ENCODE measurements at places on chromosomes 1 and 21. TPM values are rescaled to one million over a fixed set of nuclear protein-coding genes. Genes with fewer than 3 reads are reported as not detected.

Gene UBE2U
- not detected for total RNA-seq

Gene KIF2C
- total RNA-seq: 130 TPM

Gene H6PD
- 15.2 TPM for total RNA-seq

Gene LCE1A
- total RNA-seq: not detected

DNA sequence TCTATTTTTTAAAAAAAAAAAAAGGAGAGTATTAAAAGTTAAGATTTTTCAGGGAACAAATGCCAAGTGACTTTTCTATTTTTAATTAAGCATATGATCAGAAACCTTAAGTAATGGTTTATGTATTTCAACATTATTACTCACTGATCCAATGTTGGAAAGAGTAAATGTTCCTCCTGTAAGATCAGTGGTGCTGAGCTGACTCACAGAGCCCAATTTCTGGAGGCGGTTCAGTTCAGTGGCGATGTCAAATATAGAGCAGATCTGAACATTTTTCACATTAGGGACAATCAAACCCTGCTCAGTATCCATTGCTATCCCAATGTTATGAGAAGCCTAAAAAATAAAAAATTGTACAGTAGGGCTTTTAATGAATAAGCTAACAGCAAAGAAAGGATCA is 28.2 kb upstream of the LRRC39 start:
- no peak for DNase-seq
- peaks cover 28% of the 10 kb centered on the region for H3K36me3 ChIP-seq
- H3K27ac ChIP-seq: no peak overlapping the region
- H3K4me3 ChIP-seq: no peak overlapping the region
- no peaks in the 10 kb centered on the region for H3K4me1 ChIP-seq

DNA sequence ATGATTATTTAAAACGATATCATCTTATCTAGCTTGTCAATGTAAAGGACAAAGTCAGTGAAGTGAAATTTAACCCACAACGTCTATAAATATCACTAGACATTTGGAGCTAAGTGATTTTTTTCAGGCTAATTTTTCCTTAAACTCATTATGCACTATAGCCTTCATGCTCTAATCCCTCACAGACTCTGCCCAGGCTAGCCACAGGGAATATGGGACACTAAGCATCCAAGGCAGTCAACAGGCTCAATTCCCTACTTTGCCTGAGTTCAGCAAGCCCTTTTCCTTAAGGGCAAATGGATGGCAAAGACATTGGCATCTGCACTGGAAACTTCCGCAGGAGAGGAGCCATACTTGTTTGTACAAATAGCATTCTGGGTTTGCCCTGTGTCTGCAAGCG is 577.0 kb downstream of the LMO4 start:
- no peak for DNase-seq
- H3K4me3 ChIP-seq: no peak overlapping the region
- H3K27me3 ChIP-seq: no peaks in the 10 kb centered on the region
- H3K4me1 ChIP-seq: peaks cover 11% of the 10 kb centered on the region

- peaks cover 6% of the 10 kb centered on the region for H3K4me1 ChIP-seq
- H3K36me3 ChIP-seq: no peaks in the 10 kb centered on the region
- DNase-seq: no peak
- no peak overlapping the region for H3K27ac ChIP-seq
- H3K27me3 ChIP-seq: no peaks in the 10 kb centered on the region
- H3K4me3 ChIP-seq: no peak overlapping the region
Observed at GRCh38 chr1:12778907-12779306, 5.4 kb downstream of the PRAMEF12 start.

- DNase-seq: no peak
- peaks cover 19% of the 10 kb centered on the region for H3K36me3 ChIP-seq
- no peaks in the 10 kb centered on the region for H3K27me3 ChIP-seq
- H3K4me3 ChIP-seq: no peak overlapping the region
Observed at GRCh38 chr21:25967181-25967900, 203.2 kb downstream of the APP start.

GRCh38 chr1:110627764-110628163 is 21.6 kb upstream of the KCNA2 start:
- H3K4me1 ChIP-seq: no peaks in the 10 kb centered on the region
- DNase-seq: no peak
- H3K27ac ChIP-seq: no peak overlapping the region
- peaks cover 23% of the 10 kb centered on the region for H3K27me3 ChIP-seq
- H3K36me3 ChIP-seq: no peaks in the 10 kb centered on the region

DNA sequence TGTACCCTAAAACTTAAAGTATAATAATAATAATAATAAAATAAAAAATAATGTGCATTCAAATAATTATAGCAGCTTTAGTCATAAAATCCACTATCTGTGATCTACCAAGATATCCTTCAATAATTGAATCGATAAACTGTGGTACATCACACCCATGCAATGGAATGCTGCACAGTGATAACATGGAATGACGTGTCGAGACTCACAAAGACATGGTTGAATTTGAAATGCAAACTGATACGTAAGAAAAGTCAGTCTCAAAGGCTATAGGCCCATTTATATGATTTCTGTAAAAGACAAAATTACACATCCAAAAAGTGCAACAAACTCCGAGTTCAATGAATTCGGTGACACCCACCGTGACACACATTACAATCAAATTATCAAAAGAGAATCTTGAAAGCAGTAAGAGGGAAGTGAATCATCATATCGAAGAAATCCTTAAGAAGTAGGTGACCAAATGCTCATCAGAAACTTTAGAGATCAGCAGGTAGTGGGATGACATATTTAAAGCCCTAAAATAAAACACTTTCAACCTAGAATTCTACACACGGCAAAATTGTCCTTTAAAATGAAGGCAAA is 5.2 kb upstream of the SPRR2E start:
- H3K27ac ChIP-seq: no peak overlapping the region
- no peaks in the 10 kb centered on the region for H3K27me3 ChIP-seq
- H3K4me3 ChIP-seq: no peak overlapping the region
- no peaks in the 10 kb centered on the region for H3K36me3 ChIP-seq
- DNase-seq: no peak
- H3K4me1 ChIP-seq: no peaks in the 10 kb centered on the region

DNA sequence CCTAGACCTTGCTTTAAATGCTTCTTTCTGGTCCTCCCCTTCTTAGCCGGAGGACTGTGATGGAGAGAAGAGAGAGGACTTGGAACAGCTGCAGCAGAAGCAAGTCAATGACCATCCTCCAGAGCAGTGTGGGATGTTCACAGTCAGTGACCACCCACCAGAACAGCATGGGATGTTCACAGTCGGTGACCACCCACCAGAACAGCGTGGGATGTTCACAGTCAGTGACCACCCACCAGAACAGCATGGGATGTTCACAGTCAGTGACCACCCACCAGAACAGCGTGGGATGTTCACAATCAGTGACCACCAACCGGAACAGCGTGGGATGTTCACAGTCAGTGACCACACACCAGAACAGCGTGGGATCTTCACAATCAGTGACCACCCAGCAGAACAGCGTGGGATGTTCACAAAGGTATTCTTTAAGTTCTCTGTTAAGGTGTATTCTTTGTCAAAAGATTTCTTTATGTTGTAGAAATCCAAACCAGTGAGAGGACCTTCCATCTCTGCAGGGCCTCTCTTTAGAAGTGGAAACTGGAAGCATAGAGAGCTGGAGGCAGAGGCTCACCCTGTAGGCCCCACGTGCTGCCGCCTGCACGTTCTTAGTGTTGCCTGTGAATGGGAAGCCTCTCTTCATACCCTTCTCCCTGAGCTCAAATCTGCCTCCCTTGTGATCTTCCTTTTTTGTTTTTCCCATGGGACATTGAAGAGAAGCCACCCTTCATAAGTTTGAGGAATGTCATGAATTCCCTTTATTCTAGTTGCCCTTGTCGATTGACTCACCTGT is 10.6 kb downstream of the PCNT start:
- H3K36me3 ChIP-seq: peaks cover 3% of the 10 kb centered on the region

GRCh38 chr21:29018540-29018939 is 609 bp downstream of the RWDD2B start:
- H3K4me3 ChIP-seq: peak overlapping the region; percentile 80
- no peaks in the 10 kb centered on the region for H3K36me3 ChIP-seq
- H3K27ac ChIP-seq: no peak overlapping the region
- no peaks in the 10 kb centered on the region for H3K4me1 ChIP-seq

GRCh38 chr1:222711319-222712252 is 705 bp downstream of the AIDA start:
- H3K4me1 ChIP-seq: peaks cover 7% of the 10 kb centered on the region
- H3K36me3 ChIP-seq: no peaks in the 10 kb centered on the region
- H3K27me3 ChIP-seq: no peaks in the 10 kb centered on the region

DNA sequence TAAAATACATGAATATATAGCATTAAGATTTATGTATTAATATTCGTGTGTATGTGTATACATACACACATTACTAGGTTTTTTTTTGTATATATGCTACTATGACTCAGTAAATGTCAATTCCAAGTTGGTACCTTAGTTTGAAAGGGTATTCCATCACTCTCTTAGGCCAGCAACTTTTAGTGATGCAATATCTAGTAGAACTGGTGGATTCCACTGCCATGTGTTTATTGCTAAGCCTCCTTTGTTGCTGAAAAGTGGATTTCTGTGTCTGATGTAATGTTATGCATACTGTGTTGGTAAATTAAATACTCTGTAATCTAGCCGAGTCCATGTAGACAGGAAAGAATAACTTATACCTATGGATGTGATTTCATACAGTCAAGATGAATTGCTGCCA is 16.9 kb upstream of the COL11A1 start:
- DNase-seq: no peak
- no peaks in the 10 kb centered on the region for H3K4me1 ChIP-seq
- no peaks in the 10 kb centered on the region for H3K27me3 ChIP-seq
- H3K36me3 ChIP-seq: no peaks in the 10 kb centered on the region
- no peak overlapping the region for H3K27ac ChIP-seq

DNA sequence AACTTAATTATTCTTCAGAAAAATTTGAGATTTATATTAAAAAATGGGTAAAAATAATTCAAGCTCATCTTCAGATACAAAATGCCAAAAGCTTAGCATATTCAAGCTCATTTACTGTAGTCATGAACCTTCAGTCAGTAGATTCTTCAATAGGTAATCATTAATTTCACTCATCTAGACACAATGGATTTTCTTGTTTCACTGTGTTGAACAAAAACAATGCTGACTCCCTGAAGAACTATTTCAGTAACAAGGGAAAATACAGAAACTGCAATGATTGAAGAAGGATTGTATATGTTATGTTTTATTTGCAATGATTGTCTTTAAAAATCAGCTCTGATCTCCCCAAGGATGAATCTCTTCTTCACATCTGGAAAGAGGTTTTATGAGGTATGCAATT is 9.2 kb upstream of the HOOK1 start:
- peaks cover 8% of the 10 kb centered on the region for H3K4me1 ChIP-seq
- H3K36me3 ChIP-seq: no peaks in the 10 kb centered on the region
- no peak overlapping the region for H3K4me3 ChIP-seq

GRCh38 chr1:26999440-26999987 is 6.0 kb downstream of the TRNP1 start:
- H3K27ac ChIP-seq: no peak overlapping the region
- peaks cover 28% of the 10 kb centered on the region for H3K27me3 ChIP-seq
- H3K4me3 ChIP-seq: no peak overlapping the region
- H3K36me3 ChIP-seq: no peaks in the 10 kb centered on the region

- H3K36me3 ChIP-seq: no peaks in the 10 kb centered on the region
- H3K27me3 ChIP-seq: no peaks in the 10 kb centered on the region
- no peak for DNase-seq
- no peak overlapping the region for H3K27ac ChIP-seq
- H3K4me3 ChIP-seq: no peak overlapping the region
- H3K4me1 ChIP-seq: peaks cover 8% of the 10 kb centered on the region
Observed at GRCh38 chr1:219277304-219278105, 103.8 kb downstream of the LYPLAL1 start.

GRCh38 chr1:202130816-202131522 is 8.3 kb downstream of the GPR37L1 start:
- H3K36me3 ChIP-seq: no peaks in the 10 kb centered on the region
- H3K4me3 ChIP-seq: no peak overlapping the region
- H3K27me3 ChIP-seq: no peaks in the 10 kb centered on the region
- no peaks in the 10 kb centered on the region for H3K4me1 ChIP-seq
- no peak overlapping the region for H3K27ac ChIP-seq

GRCh38 chr21:37827913-37828312 is 88.3 kb downstream of the KCNJ6 start:
- H3K27me3 ChIP-seq: no peaks in the 10 kb centered on the region
- DNase-seq: no peak
- no peak overlapping the region for H3K4me3 ChIP-seq
- H3K4me1 ChIP-seq: peaks cover 5% of the 10 kb centered on the region

DNA sequence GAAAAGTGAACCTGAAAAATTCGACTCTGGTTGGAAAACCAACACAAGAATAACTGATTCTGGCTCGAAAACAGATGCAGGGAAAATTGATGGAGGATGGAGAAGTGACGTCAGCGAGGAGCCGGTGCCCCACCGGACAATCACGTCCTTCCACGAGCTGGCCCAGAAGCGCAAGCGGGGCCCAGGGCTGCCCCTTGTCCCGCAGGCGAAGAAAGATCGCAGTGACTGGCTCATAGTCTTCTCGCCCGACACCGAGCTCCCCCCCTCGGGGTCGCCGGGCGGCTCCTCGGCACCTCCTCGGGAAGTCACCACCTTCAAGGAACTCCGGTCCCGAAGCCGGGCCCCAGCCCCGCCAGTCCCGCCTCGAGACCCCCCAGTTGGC is 1.9 kb downstream of the RUSC1 start:
- DNase-seq: peak; percentile 64
- H3K36me3 ChIP-seq: no peaks in the 10 kb centered on the region
- H3K27me3 ChIP-seq: no peaks in the 10 kb centered on the region

DNA sequence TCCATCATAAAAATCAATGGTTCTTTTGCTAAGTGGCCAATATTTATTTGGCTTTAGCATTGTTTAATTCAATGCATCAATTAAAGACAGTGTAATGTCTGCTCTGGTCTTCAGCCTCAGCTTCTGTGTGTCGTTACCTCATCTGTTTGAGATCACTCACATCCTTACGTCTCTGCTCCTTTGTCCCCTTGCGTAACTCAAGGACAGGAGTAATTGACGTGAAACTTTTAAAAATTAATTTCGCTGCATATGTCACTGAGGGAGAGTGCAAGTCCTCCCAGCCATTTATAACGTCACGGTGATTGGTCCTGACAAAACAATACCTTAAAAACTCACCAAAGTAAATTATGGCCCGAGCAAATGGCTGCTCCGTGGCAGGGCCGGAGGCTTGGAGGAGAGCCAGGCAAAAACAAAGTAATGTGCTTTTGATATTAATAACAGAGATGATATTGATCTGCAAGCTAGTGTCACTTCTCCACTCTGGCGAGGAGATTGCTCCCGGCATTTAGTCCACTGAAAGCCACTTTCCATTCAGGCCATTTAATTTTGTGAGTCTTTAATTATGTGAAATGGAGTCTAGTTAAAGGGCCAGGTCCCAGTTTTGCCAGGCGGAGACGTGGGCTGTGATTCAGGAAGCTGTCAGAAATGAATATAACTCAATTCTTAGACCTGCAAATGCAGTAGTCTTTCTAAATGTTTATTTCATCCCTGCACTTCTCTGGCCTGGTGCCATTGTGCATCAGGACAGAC is 150.9 kb upstream of the POU3F1 start:
- no peaks in the 10 kb centered on the region for H3K4me1 ChIP-seq
- DNase-seq: no peak
- H3K36me3 ChIP-seq: no peaks in the 10 kb centered on the region
- H3K27me3 ChIP-seq: no peaks in the 10 kb centered on the region
- no peak overlapping the region for H3K4me3 ChIP-seq
- H3K27ac ChIP-seq: no peak overlapping the region
